Cardiac septum (tissue), 1 donor: ENCODE measurements at places on chromosomes 1 and 21. TPM values are rescaled to one million over a fixed set of nuclear protein-coding genes. Genes with fewer than 3 reads are reported as not detected.

ZNF593OS gene
- not detected for total RNA-seq

GRCh38 chr1:189693140-189693539, 784.5 kb downstream of the BRINP3 start:
- no peak for DNase-seq

DNA sequence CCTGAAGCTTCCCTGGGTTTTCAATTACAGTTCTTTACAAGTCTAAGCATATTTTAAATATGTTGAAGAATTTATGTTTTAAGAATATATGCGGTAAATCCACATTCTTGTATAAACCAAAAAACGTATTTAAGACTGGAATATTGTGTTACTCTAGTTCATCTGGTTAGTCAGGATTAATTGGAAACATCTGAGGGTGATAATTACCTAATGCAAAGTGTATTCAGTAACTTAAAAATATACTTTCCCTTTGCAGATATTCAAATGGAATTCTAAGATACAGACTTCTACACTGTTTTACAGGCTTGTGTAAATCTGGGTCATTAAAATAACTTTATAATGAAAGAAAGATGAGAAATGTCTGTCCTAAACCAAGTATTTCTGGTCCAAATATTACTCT, 302.0 kb downstream of the VAV3 start:
- no peak for DNase-seq

DNA sequence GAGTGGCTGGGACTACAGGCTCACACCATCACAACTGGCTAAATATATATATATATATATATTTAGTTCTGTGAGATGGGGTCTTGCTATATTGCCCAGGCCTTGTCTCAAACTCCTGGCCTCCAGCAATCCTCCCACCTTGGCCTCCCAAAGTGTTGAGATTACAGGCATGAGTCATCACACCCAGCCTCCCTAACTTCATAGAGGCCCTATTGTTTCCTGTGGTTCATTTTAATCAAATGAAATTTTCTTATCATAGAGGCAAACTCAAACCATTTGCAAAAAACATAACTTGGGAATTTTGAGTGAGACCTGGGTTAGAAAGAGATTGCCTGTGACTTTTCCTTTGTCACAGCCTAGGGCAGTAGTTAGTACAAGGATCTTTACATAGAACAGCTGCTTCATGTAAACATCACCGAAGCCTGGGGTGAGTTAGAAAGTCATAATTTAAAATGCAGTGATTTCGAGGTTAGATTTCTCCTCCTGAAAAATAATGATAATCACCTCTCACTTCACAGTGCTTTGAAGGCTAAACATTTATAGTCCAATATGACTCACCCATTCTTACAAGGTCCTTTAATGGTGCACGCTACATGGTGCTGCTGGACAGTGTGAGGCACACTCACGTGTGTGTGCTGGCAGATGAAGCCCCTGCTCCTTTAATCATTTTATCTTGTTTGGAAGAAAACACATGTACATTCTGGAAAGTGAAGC, 188.9 kb downstream of the RHOU start:
- DNase-seq: no peak

DNA sequence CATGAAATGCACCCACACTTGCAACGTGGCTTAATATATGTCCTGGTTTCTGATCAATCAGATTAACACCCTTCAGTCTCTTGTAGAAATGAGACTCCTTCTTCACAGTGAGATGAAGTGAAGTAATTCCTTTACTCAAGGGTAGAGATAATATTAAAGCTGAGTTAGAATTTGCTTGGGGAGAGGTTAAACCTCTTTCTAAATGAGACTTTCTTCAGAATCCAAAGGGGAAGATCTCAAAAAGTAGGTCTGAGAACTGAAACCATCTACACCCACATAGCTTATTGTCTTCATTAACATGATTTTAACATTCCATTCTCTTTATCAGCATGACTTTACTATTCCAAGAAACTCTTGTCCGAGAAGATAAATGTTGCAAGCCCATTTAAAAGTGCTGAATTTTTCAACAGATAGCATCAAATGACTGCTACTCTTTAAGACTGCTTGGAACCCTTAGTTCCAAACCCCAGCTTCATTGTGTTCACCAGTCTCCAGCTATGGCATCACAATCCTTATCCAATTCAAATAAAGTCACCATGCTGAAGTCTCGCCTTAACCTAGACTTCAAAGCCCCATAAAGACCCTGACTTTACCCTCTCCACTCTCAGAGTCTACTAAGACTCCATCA, 19.2 kb upstream of the TRAF3IP3 start:
- no peak for DNase-seq

DNA sequence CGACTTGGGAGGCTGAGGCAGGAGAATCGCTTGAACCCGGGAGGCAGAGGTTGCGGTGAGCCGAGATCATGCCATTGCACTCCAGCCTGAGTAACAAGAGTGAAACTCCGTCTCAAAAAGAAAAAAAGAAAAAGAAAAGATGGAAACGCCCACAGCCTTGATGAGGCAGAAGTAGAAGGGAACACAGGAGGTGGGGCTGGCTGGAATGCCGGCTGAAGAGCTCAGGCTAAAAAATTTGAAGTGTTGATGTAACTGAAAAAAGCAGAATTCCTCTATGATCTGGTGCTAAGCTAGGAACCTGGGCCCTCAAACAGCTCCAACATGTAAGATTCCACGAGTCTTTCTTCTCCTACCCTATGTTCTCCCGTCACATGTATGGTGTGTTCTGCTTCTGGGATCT, 53.6 kb downstream of the SLC66A1 start:
- DNase-seq: no peak
